ENCODE measurements at places on chromosomes 7 and 10.
A peak's percentile ranks its signal among the peaks of the same experiment; 100 is the strongest.

- DNase-seq = peak; percentile 11
These were observed 89.2 kb upstream of the PFKP start for GRCh38 chr10:2978111-2978510.

DNA sequence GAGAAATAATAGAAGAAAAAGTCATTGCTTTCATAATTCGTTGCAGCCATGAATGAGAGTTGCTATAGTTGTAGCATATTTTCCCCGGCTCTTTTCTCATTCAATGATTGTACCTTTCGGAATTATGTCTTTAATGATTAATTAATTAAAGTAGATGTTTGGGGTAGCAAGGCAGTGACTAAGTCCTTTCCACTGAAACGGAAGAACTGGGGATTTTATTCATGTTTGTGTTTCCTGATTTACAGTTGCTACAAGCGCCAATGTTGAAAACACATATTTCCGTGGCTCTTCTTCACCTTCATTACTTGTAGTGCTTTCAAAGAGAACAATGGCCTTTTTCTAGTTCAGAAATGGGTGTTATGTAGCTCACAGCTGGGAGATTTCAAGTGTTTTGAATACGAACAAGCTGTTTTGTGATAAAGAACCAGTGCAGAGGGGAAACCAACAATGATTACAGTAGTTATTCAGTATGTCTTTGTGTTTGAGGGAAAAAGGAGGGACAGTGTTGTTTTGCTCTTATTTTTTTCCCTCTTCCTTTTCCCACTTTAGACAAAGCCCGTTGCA, 153.5 kb downstream of the NSUN6 start:
- DNase-seq = no peak

GRCh38 chr7:56199639-56200038, 83.4 kb upstream of the NUPR2 start:
- DNase-seq = no peak

DNA sequence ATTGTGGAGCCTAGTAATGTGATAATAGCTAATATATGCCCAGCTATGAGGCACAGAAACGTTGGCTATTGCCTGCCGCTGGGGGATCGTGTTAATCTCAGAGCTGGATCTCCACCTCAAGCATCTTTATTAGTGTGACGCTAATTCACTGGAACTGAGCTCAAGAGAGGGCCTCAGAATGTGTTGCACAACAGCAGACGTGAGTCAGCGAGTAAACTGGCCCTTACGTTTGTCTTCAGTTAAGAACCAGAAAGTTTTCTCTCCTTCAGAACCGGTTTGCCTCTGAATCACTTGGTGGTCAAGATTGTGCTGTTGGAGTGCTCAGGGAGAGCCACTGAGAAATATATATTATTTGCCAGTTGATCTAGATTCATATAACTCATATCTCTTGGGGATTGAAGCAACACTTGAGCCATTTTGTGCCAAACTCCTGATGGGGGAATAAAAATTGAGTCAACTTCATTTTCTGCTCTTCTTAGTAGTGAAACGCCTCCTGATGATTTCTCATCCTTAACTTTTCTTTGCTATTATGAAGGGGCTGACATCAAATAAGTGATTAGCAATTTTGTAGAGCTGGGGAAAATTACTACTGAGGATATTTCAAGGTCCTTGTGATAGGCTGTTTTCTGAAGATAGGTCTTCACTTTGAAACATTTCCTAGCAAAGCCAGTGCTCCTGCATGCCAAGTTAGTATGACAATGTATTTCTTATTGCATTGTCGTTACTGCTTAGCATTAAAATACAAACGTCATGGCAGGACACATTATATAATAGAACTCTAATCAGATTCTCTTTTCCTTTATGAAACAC, 22.3 kb downstream of the BZW2 start:
- DNase-seq = no peak

DNA sequence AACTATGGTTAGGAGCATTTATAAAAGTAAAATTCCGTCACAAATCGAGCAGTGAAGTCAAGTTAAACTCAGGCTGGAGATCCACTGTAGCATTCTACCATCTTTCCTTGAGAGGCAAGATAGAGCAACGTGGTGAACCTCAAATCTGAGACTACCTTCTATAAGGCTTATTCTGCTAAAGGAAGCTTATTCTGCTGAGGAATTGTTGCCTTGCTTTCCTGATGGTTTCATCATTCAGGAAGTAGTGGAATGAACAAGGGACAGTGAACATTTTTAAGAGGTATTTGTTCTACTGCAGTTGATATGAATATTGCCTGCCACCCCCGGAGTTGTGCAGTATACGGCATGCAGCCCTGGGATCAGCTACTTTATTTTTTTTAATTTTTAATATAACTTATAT, 170.8 kb downstream of the VPS50 start:
- DNase-seq = no peak

DNA sequence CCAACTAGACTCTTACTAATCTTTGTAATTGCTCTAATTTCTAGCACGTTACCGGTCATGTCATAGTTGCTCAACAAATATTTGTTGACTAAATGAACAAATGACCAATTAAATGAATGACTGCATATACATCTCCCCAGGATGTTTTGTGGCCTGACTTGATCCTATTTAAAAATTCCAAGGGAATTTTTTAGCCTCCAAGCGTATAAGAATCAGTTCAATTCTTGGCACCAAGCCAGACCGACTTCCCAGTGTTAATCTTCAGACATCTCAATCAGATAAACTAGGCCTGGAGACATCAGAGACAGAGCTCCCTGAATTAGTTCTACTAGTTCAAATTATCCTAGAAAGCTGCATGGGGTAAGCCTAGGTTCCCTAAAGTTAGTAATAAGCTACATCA, 96.0 kb downstream of the GSAP start:
- no peak for DNase-seq

- no peak for DNase-seq
These were observed 6.0 kb downstream of the KIF5B start for GRCh38 chr10:32050177-32050576.

- no peak for DNase-seq
These were observed 486.0 kb downstream of the TNS3 start for GRCh38 chr7:47095946-47096345.

- peak; percentile 29 for DNase-seq
These were observed 80.7 kb downstream of the GCC1 start for GRCh38 chr7:127504715-127505114.

DNA sequence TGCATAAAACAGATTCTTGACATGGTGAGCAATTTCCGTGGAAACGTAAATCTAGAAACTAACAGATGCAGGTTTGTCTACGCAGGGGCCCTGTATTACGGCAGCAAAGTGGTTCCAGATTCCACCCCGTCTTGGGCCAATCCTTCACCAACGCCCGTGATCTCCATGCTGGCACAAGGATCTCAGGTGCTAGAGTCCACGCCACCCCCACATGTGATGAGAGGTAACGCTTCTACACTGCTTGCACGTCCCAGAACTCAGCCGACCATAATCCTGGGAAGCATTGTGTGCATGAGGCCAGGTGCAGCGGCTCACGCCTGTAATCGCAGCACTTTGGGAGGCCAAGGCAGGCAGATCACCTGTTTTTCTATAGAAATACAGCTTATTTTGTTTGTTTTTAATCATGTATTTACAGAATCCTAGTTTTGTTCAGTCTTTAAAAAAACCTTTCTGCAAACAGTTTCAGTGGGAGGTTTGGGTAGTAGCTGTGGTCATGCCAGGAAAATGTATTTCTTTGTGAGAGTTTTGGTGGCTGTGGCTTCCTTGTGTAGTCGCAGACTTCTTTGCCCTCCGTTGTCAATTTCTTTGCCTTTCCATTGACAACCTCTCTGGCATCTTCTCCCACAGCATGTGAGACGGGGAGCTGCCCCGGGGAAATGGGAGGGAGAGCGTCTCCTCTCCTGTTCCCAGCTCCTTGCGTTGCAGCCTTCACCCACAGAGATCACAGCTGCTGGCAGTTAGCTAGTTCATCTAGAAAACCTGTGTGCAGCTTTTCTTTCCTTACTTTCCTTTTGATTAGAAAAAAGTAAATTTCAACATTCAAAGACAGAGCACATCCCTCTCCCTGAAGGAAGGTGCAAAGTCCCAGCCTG, 35.7 kb downstream of the ITIH2 start:
- DNase-seq = no peak

- DNase-seq = no peak
These were observed 26.9 kb downstream of the IL2RA start for GRCh38 chr10:6035101-6035834.

DNA sequence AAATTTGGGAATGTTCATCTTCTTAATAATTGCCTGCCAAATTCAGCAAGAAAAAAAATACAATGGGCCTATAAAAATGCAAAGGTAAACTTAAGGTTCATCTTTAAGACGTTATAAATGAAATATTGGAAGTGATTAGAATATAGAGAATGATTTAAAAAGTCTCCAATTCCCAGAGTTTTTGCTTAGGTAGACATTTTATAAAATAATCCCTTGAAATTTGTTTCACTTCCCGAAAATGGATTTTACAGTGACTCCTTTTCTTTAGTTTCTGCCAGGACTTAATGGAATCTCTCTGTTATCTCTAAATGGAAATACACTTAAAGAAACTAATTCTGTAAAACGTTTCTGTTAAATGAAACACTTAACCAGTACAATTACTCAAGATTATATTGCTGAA, 544.2 kb upstream of the TEX47 start:
- DNase-seq = no peak

DNA sequence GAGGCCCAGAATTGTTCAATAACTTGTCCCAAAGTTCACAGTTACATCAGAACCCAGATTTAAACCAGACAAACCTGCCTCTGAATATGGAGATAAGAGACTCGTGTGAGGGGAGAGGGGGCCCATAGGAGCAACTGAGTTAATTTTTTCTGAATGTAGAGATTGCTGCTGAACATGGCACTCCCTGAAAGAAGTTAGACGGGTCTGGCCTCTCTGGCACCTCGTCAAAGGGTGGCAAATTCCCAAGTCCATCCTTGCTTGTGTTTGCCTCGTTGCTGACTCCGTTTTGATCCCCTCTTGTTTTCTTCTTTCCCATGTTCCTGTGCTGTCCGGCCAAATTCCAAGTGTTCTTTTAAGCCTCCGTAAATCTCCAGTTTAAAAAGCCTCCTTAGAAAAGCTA, 35.2 kb upstream of the YAE1 start:
- no peak for DNase-seq

DNA sequence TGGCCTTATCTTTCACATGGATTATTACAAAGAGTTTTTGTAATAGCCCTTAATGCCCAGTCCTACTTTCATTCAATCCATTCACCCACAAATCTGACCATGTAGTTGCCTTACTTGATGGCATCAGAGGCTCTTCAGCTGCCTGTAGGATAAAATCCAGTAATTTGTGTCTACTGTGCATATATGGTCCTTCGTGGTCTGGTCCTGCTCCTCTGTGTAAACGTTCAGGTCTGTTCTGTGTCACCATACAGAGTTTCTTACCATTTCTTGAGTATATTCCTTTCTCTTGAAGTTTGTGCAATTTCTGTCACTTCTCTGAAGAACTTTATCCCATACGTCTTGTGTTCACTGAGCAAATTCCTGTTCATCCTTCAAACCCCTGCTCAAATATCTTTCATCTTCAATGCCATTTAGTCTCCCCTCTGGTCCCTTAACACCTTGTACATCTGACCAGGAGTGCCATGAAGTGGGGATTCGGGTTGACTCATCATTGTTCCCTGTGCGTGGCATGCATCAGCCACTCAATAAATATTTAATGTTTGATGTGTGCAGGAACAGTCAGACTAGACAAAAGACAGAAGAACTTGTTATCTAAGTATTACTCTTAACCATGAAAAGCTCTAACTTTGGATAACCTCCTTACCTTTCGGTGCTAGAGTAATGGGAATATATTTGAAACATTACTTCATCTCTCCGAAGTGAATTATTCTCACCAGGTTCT, 98.6 kb upstream of the RPA3 start:
- DNase-seq = no peak

- DNase-seq = no peak
These were observed 507.4 kb downstream of the ANKRD7 start for GRCh38 chr7:118731854-118732253.

- DNase-seq = no peak
These were observed 1.5 kb upstream of the POR start for GRCh38 chr7:75913437-75913836.

DNA sequence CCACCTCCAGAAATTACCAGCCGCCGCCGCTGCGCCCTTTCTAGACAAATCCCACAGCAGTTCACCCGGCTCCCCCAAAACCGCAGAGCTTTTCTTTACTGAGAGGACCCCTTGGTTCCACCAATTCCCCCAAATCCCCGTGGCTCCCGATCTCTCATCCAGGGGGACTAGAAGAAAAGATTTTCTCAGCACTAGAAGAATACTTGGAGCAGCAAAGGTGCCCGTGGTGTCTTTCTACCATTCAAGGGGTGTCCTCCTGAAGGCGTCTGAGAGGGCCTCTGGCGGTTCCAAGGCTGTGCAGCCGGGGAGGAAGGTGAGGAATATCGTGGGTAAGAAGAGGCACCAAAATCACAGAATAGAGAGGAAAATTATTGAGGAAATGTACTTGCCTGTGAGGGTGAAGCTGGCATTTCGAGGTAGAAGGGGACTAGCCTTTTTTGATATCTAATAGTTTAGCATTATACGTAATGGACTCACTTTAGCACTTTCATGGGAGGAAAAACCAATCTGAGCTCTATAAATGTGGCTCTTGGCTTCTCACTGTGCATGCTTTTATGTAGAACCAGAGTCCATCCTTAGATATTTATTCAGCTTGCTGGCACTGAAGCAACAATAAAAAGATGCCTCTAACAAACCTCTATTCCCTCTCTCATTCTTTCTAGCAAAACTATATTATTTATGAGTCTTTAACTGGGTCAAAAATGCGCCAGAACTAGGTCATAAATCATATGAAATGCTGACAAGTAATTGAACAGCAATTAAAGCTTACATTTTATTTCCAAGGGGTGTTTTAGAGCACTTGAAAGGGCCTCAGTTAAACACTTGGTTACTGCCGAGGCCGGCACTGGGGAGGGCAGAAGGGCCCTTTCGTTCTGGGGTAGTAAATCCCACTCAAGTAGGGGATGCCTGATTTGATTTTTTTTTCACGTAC, 13.8 kb upstream of the HOXA2 start:
- DNase-seq = no peak

- DNase-seq = no peak
These were observed 523 bp upstream of the CDK1 start for GRCh38 chr10:60777696-60778213.

DNA sequence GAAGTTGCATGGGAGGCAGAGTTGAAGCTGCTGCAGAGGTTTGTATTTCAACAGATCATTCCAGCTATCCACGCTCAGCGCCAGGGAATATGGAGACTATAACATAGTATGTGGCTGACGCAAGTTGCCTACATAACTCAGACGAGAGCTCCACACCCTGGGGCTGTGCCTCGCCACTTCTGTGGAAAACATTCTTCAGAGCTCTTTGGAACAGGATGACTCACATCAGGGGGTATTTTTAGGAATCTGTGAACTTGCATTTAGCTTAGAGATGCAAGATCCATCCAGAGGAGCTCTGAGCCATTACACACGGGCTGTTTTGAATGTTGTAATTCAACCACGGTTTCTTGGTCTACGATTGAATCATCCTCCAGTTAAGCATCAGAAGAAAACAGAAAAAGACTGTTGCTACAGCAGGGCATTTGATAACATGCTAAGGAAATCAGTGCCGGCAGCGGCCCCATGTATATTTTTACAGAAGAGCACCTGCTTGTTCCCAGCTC, 481.5 kb upstream of the AKR1E2 start:
- DNase-seq = no peak
